NCI-H1092 treated with DMSO at 0.1 percent for 48 hours (cell line): ENCODE measurements at places on chromosomes 16 and 17.

DNA sequence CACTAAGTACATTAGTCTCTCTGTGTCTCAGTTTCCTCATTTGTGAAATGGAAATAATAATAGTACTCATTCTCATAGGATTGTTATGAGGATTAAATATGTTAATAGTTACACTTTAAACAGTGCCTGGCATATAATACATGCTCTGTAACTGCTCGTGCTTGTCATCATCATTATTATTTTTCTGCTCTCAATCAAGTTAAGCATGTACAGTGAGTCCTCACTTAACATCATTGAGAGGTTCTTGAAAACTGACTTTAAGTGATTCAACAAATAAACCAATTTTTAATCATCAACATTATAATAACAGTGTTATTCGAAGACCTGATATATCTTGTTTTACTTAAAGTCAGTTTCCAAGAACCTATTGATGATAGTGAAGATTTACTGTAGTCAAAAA is 322.3 kb downstream of the ZFHX3 start:
- no peak for DNase-seq

DNA sequence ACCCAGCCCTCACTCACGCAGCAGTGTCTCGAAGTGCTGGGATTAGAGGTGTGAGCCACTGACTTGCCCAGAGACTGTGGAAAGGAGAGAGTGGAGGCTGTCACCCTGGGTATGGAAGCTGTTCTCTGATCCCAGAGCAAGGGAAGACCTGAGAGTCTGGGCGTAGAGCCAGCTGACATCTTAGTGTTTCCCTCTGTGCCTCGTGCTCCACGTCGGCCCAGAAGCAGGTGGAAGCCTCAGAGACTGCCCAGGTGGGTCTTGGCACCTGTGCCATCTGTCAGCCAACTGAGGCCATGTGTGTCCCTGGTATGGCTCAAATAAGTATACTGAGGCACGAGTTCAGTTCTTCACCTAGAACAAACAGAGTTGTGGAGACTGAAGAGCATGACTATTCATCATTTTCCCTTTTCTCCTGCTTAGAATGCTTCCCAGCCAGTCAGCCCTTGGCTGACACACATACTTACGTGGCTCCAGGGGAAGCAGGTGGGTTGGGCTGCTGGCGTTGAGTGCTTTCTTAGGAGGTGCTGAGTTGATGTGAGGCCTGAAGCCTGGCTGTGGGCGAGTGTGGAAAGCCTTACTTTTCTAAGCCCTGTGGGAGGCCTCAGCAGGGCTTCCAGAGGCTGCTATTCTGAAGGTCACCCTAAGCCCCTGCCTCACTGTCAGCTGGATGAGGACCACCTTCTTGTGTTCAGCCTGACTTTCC is 8.1 kb downstream of the CTRL start:
- peak; percentile 89 for DNase-seq

- DNase-seq, result peak; percentile 17
Measured at GRCh38 chr16:14028202-14028601, 42.9 kb upstream of the MRTFB start.

DNA sequence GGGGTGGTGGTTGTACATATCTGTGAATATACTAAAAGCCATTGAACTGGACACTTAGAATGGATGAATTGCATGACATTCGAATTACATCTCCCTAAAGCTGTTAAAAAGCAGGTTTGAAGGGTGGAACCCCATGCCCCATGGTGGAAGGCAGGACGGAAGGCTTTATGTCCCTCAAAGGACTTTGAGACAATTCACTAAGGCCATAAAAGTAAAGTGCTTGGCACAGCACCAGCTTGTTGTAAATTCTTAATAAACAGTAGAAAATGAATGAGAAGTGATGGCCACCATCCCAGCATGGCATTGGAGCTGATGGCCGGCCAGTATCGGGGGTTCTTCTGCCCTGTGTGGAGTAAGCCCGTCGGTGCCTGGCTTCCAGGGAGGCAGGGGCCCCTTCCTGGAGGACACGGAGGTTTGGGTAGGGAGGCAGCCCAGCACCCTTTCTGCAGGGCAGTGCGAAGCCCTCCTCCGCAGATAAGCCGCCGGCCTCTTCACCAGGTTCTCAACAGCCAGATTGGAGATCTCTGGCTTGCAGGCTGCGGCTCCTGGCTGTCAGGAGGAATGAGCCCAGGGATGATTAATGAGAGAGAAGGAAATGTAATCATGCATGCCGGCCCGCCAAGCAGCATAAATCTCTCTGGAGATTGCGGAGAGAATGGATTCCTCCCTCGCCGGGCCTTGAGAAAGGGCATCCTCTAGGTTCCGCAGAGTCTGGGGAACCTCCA is 346.9 kb downstream of the FOXL1 start:
- no peak for DNase-seq

DNA sequence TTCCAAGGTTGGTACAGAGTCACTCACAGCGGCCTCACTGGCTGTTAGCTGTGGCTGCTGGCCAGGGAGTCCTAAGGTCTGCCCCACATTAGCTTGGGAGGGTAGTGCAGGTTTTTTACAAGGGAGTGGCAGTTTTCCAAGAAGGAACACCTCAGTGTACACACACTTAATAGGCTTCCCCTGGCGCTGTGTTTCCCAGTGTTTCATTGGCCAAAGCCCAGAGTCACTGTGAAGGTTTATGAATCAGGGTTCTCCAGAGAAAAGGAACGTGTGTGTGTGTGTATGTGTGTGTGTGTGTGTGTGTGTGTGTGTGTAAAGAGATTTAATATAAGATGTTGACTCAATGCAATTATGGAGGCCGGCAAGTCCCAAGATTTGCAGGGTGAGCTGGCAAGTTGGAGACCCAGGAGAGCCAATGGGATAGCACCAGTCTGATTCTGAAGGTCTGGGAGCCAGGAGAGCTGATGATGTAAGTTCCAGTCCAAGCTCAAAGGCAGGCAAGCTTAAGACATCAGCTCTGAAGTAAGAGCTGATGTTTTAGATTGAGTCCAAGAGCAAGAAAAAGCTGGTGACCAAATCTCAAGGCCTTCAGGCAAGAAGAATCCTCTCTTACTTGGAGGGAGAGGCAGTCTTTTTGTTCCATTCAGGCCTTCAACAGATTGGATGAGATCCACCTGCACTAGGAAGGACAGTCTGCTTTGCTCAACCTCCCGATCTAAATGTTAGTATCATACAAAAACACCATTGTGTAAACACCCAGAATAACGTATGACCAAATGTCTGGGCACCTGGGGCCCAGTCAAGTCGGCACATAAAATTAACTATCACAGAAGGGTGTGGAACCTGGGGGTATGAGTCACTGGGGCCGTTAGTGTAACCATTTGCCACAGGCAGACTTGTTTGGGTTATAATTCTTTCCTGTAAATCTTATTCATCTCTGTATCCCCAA is 206.8 kb downstream of the PRKCA start:
- DNase-seq, result peak; percentile 43

DNA sequence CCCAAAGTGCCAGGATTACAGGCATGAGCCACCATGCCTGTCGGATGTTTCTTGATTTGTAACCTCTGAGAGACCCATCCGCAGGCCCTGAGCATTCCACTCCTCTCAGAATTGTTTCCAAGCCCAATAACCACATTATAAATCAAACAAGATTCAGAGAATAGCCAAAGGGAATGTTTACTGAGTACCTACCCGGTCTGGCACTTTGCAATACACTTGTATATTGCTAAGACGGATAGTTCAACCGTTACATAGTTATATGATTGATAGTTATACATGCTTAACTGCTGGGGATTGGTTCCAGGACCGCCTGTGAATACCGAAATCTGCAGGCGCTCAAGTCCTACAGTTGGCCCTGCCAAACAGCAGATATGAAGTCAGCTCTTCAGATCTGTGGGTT is 3.0 kb upstream of the KAT8 start:
- no peak for DNase-seq

- no peak for DNase-seq
Measured at GRCh38 chr16:9327253-9327652, 235.8 kb downstream of the HAPSTR1 start.

DNA sequence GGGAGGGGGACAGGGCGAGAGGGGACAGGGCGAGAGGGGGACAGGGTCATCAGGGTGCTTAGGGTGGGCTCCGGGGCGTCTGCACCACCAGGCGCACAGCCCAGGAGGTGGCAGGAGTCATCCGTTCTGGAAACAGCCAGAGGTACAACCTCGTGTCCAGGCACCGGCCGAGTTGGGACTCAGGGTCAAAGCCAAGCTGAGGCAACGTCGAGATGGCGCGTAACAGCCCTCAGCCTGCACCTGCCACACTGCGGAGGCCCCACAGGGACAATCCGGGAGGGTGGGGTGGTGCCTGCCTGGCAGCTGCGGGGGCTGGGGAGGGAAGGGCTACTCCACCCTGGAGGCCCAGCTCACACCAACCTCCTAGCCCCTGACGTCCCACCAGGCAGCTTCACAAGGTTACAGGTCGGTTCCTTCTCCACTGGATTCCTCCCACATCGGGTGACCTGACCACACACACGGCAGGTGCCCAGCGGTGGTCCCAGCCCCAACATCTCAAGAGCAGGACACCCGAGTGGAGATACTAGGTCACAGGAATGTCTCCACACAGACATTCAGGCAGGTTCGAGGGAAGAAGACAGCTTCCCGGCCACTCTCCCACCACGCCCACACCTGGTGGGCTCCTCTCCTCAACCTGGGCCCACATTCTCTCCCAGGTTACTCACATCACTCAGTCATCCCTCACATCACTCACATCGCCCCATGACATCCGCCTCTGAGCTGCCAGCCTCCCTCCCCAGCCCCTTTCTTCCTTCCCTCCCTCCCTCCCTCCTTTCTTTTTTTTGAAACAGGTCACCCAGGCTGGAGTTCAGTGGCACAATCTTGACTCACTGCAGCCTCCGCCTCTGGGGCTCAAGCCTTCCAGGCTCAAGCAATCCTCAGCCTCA is 47.3 kb downstream of the RPH3AL start:
- DNase-seq, result no peak

DNA sequence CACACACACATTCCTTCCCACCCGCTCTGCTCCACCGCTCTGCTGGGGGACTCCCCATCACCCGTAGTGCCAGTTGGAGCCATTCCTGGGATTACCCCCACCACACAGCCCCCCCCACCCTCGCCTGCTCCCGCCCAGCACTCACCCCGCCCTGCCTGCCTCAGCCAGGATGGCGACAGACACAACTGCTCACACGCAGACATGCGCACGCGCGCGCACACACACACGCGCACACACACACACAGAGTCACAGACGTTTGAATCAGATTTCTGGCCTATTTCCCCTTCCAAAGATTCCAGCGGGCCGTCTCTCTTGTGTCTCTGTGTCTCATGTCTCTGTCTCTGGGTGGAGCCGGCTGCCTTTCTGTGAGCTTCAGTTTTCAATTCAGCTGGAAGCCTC is 4.4 kb downstream of the CACNA1G start:
- no peak for DNase-seq

- DNase-seq, result no peak
Measured at GRCh38 chr17:9668517-9668916, 23.2 kb downstream of the USP43 start.

- peak; percentile 85 for DNase-seq
Measured at GRCh38 chr17:78759203-78759968, 22.7 kb downstream of the CYTH1 start.

DNA sequence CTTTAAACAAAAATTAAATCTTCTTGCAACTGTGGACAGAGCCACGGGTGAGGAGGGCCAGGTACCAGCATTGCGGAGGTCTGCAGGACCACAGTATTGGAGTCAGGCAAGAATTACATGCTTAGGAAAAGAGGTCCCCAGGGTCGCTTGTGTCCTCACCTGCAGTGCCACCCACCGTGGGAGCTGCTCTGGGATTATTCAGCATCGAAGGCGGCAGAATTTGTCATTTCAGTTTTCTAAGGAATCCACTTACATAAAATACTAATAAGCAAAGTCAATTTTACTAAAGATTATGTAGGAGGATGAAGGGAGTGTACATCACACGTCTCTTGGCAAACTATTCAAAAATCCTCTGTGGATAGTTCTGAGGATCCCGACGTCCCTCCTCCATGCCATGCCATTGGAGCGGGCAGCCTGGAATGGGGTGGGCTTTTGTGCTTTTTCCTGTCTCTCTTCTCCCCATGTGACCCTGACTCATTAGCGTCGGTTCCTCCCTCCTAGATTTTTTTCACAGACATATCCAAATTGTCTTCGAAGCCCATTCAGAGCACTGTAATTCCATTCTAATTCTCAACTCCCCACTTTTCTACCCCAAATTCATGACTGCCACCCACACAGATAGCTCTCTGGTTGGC is 3.0 kb upstream of the PIK3R6 start:
- no peak for DNase-seq

DNA sequence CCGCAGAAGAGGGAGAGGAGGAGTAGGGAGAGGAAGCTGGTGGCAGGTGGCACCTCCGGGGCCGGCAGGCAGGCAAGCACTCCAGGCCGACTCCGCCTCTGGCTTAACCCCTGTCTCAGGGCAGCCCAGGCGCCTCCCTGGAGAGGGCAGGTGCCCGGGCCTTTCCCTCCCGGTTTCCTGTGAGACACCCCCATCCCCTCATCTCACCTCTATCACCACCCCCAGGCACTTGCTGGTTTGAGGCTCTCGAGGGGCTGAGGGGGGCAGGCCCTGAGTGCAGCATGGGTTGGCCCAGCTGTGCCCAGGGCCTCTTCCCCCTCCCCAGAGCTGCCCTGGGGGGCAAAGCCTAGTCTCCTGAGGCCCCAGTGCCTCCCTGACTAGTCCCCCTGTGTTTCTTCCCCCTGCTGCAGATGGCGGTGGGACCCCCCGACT is 6.0 kb downstream of the DOC2A start:
- peak; percentile 73 for DNase-seq

- no peak for DNase-seq
Measured at GRCh38 chr17:15090533-15090932, 174.6 kb downstream of the PMP22 start.

DNA sequence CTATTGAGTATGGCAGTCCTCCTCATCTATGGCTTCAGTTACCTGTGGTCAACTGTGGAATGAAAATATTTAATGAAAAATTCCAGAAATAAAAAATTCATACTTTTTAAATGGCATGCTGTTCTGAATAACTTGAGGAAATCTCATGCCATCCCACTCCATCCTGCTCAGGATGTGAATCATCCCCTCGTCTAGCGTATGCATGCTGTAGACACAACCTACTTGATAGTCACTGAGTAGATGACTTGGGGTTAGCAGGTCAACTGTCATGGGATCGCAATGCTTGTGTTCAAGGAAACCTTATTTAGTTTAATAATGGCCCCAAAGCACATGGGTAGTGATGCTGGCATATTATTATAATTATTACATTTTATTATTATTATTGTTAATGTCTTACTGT is 4.8 kb upstream of the VAC14 start:
- no peak for DNase-seq

- DNase-seq, result no peak
Measured at GRCh38 chr17:7582396-7583252, 1.0 kb upstream of the MPDU1 start.

- no peak for DNase-seq
Measured at GRCh38 chr17:44108440-44109311, 14.8 kb downstream of the HDAC5 start.
